ENCODE measurements at places on chromosomes 11 and 22.

- DNase-seq = peak; percentile 79
Observed at GRCh38 chr22:38707346-38707745, 1.6 kb downstream of the GTPBP1 start.

DNA sequence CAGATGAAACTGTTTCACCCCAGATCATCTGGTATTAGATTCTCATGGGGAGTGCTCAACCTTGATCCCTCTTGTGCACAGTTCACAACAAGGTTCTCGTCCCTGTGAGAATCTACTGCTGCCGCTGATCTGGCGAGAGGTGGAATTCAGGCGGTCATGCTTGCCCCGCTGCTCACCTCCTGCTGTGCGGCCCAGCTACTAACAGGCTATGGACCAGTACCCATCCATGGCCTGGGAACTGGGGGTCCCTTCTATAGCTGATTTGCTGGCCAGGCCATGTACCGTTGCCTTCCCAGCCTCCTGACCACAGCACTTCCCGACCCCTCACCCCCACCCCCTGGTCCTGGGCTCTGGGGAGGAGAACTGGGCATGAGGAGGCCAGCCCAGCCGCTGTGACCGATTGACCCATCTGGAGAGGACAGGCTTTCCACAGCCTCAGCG lies 2.6 kb downstream of the PHLDA2 start:
- DNase-seq = no peak

DNA sequence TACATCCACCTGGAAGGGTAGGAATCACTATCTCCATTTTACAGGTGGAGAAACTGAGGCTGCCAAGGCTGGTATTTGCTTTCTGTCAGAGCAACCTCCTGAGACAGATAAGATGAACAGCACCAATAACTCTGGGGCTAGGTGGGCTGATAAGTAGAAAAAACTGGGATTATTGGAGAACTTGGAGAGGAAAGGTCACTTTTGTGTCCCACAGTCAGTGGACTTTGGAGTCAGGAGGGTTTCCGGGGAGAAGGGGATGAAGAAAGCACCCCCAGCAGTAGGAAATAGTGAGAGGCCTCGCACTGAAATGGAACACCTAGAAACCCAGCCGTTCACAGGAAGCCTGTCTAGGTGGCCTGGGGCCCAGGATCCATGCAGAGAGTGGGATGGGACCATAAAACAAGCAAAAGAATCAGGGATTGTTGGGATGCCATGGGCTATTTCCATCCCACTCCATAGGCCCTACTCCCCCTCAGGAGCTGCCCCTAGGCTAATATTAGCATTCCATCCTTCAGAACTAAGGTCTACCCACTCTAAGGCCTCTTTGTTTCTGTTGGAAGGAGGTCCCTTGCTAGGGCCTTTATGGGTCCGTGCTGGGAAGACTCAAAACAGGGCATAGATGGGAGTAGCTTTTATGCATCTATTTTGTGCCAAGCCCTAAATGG lies 31.0 kb upstream of the FCHSD2 start:
- DNase-seq = no peak

DNA sequence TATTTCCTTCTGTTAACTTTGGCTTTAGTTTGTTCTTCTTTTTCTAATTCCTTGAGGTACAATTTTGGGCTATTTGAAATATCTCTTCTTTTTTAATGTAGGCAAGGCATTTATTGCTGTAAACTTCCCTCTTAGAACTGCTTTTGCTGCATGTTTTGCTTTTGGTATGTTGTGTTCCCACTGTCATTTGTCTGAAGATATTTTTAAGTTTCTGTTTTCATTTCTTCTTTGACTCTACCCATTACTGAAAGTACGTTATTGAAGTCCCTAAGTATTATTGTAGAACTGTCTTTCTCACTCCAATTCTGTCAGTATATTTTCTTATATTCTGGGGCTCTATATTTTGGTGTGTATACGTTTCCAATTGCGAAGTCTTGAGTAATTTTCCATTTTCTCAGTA lies 77.9 kb downstream of the KCNQ1OT1 start:
- no peak for DNase-seq

DNA sequence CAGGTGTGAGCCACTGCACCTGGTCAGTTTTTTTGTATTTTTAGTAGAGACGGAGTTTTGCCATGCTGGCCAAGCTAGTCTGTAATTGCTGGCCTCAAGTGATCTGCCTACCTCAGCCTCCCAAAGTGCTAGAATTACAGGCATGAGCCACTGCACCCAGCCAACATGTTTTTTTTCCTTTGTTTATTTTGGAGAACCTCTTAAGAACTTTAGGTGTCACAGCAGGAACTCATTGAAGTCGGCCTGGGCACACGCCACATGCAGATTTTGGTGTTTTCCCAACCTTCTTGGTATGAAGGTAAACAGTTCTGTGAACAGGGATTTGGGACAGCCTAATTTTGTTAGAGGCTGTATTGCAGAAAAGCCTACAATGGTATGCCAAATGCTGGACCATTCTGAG lies 9.4 kb downstream of the DIXDC1 start:
- no peak for DNase-seq

GRCh38 chr11:82606738-82607137 lies 126.9 kb downstream of the FAM181B start:
- no peak for DNase-seq

GRCh38 chr11:117547195-117547850 lies 219.7 kb downstream of the CEP164 start:
- DNase-seq = no peak

DNA sequence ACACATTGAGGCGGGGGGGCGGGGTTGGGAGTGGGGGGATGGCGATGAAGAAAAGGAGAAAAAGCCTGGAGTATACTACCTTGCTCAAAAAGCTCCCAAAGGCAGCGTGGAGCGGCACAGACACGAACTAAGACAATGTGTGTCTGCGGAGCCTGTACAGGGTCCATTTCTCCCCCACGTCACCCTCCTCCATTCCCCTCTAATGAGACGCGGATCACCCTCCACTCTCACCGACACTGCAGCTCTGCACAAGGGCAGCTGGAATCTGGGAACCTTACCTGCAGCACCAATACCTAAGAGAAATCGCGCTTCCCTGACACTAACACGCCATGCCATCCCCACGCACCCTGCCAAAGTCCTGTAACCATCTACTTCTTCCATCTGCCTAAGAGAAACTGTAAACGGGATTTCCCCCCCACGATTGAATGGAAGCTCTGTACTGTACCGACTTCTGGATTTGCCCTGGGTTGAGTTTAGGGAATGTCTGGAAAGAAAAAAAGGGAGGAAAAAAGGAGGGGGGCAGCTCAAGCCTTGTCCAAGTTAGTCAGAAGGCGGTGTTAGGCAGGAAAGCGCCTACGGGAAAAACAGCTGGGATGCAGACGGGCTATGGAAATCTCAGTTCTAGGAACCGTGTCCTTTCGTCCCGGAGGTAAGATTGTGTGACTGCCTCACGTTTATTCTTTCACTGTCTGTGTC lies 125.7 kb upstream of the C11orf58 start:
- no peak for DNase-seq

- DNase-seq = no peak
Observed at GRCh38 chr22:19442166-19442565, 5.3 kb downstream of the C22orf39 start.

DNA sequence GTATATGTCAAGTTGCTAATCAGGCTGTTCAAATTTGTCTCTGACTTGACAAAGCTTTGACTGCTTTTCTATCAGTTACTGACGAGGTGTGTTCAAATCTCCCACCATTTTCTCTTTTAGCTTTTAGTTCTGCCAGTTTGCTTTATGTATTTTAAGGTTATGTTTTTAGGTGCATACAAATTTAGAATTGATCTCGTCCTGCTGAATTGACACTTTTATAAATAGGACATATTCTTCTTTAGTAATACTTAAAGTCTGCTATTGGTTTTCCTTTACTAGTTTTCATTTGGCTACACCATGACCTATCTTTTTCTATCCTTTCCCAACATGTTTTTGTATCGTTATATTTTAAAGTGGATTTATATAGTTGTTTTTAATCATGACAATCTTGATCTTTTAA lies 65.7 kb upstream of the KCNQ1OT1 start:
- no peak for DNase-seq

DNA sequence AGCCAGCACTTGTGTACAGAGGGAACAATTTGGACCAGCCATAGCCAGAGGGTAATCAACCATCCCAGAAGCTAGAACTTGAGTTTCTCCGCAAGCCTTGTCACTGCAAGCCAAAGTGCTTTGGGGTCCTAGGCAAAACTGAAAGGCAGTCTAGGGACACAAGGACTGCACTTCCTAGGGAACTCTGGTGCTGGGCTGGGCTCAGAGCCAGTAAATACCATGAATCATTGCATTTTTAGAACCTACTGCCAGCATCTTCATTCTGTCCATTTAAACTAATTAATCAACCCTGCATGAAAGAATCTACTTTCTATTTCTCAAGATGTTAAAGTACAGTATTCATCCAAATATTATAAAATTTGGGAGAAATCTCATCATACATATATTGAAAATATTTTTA lies 20.0 kb downstream of the PATE3 start:
- DNase-seq = no peak

GRCh38 chr11:43354311-43354710 lies 4.4 kb upstream of the TTC17 start:
- DNase-seq = no peak

GRCh38 chr11:28606930-28607329 lies 498.7 kb downstream of the METTL15 start:
- DNase-seq = peak; percentile 72

DNA sequence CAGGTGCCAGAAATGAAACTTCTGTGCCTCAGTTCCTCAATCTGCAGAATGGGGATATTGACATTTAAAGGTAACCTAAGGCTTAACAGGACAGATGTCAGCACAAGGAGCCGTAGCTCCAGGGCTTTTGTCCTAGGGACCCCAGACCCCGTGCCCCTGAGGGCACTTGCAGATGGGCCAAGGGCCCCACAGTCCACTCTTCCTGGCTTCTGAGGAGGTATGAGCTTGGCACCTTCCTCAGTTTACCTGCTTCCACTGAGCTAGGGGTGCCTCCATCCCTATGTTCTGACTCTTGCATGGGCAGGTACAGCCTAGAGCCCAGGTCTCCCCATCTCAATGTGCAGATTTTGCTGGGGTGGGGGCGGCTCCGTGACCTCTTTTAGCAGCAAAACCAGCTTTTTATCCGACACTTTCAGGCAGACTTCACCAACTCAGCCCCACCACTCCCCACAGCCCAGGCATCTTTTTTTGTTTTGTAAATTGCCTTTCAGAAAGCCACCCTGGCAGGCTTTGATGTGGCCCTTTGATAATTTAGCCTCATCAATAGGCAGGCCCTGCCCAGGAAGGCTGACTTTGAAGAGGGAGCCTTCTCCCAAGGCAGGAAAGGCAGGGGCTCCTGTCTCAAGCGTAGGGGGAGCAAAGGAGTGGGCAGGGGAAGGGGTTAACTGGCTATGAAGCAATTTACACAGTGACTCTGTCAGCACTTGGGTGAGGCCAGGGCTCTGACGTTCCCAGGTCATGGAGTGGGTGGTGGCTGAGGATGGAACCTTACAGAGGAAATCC lies 23.7 kb upstream of the FGF3 start:
- no peak for DNase-seq

DNA sequence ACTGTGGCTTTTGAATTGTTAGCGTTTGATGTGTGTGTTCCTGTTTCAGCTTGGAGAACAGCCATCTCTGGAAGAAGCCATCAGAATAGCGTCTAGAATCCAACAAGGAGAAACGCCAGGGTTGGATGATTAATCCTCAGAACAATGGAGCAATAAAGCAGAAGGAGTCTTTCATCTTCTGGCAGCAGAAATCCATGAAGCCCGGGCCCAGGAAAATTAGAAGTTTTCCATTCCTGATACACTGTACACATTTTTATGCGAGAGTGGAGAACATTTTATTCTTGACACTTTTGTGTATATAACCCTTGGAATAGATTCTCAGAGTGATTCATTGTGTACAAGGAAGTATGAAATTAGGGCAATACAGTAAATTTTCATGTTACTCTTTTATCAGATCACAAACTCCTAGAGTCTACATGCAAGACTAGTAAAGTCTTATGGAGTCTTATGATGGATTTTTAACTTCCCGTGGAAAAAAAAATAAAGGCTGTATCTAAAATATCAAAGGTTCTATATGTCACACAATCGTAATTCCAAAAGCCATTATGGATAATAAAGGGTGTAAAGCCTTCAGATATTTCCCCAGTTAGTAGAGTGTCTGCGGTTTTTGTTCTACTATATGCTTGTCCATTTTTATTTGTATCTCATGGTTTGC lies 45.9 kb upstream of the WEE1 start:
- DNase-seq = no peak

DNA sequence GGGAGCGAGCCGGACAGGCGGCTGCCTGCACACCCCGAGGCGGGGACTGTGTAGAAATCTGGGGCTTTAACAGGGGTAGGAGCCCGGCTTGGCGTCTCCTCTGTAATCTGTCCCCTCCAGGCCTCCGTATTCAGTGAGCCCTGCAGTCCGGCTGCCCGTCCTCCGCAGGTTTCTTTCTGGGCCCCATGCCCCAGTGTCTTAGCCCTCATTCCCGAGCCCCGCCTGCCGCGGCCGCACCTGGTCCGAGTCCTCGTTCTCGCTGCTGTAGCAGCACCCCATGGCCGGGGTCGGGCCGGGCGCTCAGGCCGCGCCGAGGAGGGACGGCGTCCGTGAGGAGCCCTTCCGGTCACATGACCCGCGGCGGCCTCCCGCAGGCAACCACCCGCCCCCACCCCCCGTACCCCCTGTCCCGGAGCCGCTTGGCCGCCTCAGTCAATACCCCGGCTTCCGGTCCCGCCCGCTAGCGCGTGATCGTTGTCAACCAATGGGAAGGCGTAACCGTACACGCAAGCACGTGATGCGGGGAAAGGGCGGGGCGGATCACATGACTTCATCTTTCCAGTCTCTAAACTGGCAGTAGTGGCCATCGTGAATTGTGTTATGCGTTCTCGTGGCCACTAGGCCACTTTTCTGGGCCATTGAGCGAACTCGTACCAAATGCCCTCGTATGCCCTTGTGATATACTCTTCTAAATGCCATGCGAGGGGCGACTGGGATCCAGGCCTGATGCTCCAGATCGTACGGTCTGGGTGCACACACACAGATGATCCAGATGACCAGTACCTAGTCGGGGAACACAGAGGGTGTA lies at the start of gene LAMTOR1:
TSS of gene LAMTOR1 (minus strand) at position 352 of the 808 bp plus-strand sequence. CDS start at position 279, 73 bp downstream.
- peak; percentile 99 for DNase-seq

GRCh38 chr22:48247829-48248228 lies 1485.4 kb downstream of the TBC1D22A start:
- DNase-seq = no peak

DNA sequence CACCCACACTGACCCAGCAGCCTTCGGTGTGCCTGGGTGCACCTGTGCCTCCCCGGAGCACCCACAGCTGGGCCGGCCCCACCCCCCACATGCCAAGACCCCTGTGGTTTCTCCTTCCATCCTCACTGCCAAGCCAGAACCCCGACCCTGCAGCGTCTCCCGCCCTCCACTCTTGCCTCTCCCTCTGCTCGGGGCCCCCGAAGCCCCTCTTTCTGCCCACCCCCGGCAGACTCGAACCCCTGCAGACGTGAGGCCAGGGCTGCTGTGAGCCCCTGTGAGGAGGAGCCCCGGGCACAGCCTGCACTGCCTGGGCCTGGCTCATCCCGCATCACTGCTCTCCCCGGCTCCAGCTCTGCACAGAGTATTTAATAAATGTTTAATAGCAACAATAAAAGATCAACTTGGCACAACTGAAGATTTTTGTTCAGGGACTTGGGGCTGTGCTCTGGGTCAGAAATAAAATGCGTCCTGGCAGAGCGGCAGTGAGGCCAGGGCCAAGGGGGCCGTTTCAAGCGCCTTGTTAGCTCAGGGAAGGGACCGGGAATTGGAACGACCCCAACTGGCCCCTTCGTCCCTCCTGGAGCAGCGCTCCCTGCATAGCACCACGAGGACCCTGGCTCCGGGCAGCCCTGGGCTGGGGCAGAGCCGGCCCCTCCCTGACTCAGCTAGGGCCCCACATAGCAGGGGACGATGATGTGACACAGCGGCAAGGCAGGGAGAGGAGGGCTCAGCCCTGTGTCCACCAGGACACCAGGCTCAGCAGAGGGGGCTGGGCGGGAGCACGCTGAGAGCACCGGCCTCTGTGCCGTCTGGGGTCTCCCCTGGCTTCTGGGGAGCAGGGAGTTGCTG lies 520.8 kb downstream of the BRD1 start:
- DNase-seq = no peak

Measured in kidney tubule cell (primary cell).